Activated T-cell treated with anti-CD3 and anti-CD28 coated beads, Interleukin-2, amount 50 U/mL, for 72 hours (primary cell): ENCODE measurements at places on chromosomes 5 and 9.
A peak's percentile ranks its signal among the peaks of the same experiment; 100 is the strongest.

DNA sequence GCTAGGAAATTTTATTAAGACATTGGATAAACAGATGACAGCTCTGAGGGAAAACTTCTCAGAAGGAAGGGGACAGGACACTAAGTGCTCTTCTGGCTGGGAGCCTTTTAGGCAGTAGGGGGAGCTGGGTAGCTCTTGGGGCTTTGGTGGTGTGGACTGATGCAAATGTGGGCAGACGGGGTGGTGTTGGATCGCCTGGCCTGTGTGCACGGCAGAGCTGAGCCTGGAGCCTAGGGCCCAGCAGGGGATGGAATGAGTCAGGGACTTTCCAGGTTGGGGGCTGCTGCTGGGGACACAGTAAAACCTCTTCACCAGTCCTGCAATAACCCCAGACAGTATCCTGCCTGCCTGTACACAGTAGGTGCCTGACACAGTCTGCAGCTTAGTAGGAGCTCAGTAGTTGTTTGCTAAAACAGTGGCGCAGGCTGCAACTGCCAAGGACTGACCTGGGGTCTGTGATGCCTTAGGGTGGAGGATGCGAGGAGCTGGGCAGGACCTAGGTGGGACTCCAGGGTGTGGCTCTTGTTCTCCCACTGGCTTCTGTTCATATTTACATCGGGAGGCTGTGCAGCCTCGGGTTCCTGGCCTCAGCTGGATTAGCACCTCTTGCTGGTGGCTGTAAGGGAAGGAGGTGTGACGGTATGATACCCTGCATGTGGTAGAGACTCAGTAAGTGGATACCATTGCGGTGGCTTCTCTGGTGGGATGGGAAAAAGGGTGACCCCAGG, 83.8 kb downstream of the DAB2IP start:
- DNase-seq, result no peak
- no peaks in the 10 kb centered on the region for H3K4me1 ChIP-seq
- H3K27me3 ChIP-seq, result peaks cover 33% of the 10 kb centered on the region
- H3K36me3 ChIP-seq, result no peaks in the 10 kb centered on the region

DNA sequence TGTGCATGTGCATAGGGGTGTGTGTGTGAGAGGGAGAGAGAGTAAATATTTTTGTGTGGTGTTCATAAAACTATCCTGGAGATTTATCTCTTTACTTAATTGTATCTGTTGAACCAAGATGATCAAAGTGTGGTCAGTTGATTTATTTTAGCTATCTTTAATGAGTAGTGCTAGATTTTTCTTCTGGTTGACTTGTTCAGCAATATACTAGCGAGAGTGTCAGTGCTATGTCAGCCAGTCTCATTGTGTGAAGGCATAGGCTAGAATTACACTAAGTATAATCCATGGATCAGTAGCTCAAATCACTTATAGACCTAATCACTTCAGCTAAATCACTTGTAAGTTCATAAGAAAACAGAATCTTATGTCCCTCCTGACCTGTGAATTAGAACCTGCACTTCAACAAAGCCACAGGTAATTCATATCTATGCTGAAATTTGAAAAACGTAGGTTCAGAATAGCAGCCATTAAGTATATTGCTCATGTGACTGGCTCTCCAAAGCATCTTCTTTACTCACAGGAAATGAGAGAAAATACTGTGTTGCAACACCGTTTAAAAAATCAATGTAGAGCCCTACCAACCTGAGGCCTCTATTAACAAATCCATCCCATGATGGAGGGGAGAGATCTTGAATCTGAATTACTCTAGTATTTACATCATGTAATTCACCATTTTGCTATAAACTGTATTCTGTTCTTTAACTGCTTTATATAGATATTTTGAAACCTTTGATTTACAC, 203.1 kb upstream of the ACTBL2 start:
- no peak for DNase-seq
- H3K4me3 ChIP-seq, result no peak overlapping the region
- H3K36me3 ChIP-seq, result no peaks in the 10 kb centered on the region
- no peak overlapping the region for H3K27ac ChIP-seq

DNA sequence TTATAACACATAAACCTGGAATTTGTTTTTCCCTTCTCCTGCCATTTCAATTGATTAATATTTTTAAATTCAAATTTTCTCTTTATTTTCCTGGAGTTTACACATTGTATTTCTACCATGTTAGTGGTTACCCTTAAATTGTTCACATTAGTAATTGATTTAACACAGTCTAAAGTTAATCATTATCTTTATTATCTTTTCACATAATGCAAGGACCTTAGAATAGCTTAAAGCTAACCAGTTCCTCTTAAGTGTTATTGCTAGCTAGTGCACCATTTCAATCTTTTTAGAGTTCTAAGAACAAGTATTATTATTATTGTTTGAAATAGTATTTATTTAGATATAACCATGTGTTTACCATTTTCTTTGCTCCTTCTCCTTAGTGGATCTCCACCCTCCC, 251.2 kb upstream of the FBXL7 start:
- no peak overlapping the region for H3K27ac ChIP-seq
- H3K4me1 ChIP-seq, result no peaks in the 10 kb centered on the region
- DNase-seq, result no peak
- H3K36me3 ChIP-seq, result peaks cover 1% of the 10 kb centered on the region
- no peaks in the 10 kb centered on the region for H3K27me3 ChIP-seq

DNA sequence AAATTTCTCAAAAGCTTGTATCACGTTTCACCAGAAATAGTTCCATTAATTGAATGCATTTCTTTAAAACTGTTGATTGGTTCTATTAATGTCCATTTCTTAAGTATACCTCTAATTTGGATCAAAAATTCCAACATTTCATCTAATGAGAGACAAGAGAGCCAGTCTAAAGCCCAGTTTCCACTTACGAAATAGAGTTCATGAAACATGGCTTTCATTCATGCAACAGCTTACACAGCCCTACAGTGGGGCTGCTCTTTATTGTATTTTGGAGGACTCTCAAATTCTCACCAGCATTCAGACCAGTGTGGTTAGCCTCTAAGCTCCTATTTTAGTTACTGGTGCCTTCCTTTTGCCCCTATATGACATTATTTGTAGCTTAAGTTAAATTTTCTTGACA, 566.9 kb upstream of the RGMB start:
- no peaks in the 10 kb centered on the region for H3K36me3 ChIP-seq
- H3K4me1 ChIP-seq, result no peaks in the 10 kb centered on the region
- no peak for DNase-seq
- H3K27me3 ChIP-seq, result no peaks in the 10 kb centered on the region

DNA sequence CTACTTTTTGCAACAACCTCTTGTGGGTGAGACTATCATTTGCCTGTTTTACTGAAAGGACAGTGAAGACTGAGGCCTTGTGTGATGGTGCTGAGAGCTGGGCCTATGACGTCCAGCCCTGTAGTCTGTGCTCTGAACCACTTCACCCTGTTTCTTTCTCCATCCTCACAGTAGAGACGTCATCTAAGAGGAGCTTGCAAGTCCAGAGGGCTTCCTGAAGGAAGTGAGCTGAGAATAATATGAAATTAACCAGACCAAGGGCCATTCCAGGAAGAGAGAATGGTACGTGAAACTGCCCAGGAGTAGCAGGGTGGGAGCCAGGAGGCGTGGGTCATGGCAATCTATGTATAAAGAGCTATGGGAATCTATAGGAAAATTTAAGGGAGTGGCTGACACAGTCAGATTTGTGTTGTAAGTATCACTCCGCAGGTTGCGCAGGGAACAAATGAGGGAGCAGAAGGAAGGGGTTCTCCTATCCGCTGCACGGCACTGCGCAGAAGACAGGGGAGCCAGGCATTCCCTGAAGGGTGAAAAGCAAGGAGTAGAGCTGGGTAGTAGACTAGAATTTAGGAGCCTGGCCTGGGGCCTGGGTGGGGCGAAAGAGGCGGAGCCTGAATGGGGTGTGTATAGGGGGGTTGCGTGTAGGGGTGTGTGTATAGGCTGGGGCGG, 596 bp upstream of the FGFR4 start:
- H3K36me3 ChIP-seq, result no peaks in the 10 kb centered on the region
- H3K27me3 ChIP-seq, result peaks cover 42% of the 10 kb centered on the region
- H3K4me1 ChIP-seq, result peaks cover 6% of the 10 kb centered on the region
- H3K4me3 ChIP-seq, result peak overlapping the region; percentile 57
- DNase-seq, result no peak

DNA sequence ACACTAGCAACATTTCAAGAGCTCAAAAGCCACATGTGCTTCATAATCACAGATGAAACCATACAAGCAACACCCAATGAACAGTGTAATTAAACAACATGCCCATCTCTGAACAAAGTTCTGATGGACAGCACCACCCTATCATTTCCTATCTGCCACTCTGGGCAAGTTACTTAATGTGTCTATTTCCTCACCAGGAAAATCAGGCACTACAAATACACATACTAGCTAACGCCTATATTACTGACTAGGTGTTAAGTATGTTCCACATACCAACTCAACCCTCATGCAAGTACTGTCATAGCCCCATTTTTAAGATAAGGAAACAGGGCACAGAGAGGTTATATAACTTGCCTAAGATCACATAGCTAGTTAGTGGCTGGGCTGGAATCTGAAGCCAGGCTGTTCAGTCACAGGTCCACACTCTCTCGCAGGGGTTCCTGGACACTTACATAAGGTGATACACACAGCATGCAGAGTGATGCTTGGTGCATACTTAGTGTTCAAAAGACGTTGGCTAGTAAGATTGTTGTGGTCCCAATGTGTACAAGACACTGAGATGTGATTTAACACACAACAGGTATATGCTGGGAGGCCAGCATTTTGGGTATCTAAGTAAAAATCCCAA, 24.2 kb downstream of the CORO2A start:
- peaks cover 26% of the 10 kb centered on the region for H3K4me1 ChIP-seq
- no peak for DNase-seq

DNA sequence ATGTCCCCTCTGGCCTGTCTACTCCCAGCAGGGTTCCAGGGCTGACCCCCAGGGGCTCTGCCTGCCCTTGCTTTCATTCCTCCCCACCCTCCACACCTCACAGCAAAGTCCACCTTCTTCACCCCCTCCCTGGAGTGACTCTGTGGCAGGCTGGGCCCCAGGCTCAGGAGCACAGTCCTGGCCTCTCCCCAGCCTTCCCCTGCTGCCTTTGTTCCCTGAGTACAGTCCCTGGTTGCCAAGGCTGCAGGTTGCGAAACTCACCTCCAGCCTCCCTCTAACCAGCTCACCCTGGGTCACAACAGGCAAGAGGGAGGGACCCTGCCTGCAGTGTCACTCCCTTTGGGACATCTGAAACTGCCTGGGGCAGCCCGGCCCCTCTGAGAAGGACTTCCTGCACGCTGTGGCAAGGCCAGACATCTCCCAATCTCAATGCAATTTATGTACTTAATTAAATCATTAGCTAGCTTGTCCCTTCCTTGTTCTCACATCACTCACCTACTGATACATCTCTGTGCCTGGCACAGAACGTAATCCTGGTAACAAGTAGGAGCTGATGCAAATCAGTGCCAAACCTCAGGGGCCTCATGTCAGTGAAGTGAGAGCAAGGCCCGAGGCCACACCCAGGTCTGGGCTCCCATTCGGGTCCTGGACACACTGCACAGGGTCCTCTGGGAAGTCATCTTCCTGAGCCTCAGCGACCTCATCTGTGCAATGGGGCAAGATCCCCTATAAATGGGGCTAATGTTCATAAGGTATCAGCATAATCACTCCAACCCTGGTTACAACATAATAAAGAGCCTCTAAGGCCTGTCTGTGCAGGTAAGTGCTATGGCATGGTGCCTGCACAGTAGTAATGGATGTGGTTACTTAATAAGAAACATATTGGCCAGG, 27.3 kb upstream of the TRIM14 start:
- H3K27ac ChIP-seq, result no peak overlapping the region
- H3K36me3 ChIP-seq, result no peaks in the 10 kb centered on the region
- no peak for DNase-seq
- no peak overlapping the region for H3K4me3 ChIP-seq
- no peaks in the 10 kb centered on the region for H3K4me1 ChIP-seq

DNA sequence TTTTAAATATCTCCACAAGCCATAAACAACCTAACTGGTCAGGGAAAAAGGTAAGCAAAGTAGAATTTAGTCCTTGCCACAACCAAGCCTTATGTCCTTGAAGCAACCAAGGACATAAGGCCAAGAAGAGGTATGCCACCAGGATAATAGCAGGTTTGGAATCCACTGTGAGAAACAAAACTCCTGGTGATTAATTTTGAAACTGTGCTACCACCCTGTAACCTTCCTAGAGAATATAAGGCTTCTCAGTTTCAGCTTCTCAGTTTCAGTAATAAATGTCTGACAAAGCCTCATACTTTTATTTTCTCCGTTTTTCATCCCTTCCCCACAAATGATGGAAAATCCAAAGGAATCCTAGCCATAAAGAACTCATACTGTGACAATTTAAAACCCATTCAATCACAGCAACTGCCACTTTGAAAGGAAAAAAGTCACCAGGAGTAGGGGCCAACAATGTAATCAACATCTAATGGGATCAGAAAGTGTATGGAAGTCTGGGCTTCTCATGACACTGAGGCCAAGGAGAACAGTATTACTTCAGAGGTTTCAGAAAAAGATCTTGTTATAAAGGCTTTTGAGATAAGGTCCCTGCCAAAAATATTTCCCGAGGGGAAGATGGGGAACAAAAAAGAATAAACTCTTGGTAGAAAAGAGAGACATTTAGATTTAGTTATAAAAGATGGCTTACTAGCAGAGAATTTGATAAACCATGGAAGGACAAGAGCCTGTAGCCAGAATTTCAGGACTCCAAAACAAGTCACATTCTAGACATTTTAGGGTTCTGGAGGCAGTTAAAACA, 189.2 kb downstream of the TSSK1B start:
- H3K27me3 ChIP-seq, result peaks cover 25% of the 10 kb centered on the region
- H3K36me3 ChIP-seq, result no peaks in the 10 kb centered on the region
- H3K4me3 ChIP-seq, result no peak overlapping the region
- H3K4me1 ChIP-seq, result peaks cover 9% of the 10 kb centered on the region
- no peak overlapping the region for H3K27ac ChIP-seq

- H3K4me3 ChIP-seq, result no peak overlapping the region
- peaks cover 9% of the 10 kb centered on the region for H3K4me1 ChIP-seq
- no peaks in the 10 kb centered on the region for H3K36me3 ChIP-seq
- H3K27ac ChIP-seq, result no peak overlapping the region
- no peaks in the 10 kb centered on the region for H3K27me3 ChIP-seq
These were observed 18.8 kb upstream of the FAM13B start for GRCh38 chr5:138051441-138052296.

DNA sequence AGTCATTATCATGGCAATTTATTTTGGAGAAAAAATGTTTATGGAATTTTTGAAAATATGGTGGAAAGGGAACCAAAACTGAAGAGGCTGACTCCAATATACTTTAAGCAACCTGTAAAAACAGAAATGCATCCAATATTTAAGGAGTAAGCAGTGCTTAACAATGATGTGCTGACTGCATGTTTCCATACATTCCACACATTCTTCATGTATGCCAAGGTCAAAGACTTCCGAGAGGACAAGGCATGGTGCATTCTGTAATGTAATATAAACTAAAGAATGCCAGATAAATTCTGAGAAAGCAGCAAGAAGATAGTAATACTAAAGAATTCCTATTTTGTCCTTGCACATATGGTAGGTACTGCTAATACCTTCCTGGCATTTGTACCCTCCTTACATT, 2015.9 kb upstream of the CDH9 start:
- H3K4me3 ChIP-seq, result no peak overlapping the region
- no peak for DNase-seq
- H3K27ac ChIP-seq, result no peak overlapping the region
- H3K27me3 ChIP-seq, result no peaks in the 10 kb centered on the region
- H3K36me3 ChIP-seq, result no peaks in the 10 kb centered on the region

- no peaks in the 10 kb centered on the region for H3K36me3 ChIP-seq
- no peak overlapping the region for H3K4me3 ChIP-seq
- no peak overlapping the region for H3K27ac ChIP-seq
- no peak for DNase-seq
- peaks cover 11% of the 10 kb centered on the region for H3K4me1 ChIP-seq
These were observed 11.6 kb upstream of the DBN1 start for GRCh38 chr5:177484902-177485549.
